ENCODE measurements at places on chromosomes 5 and 9. TPM values are rescaled to one million over a fixed set of nuclear protein-coding genes. Genes with fewer than 3 reads are reported as not detected.
A peak's percentile ranks its signal among the peaks of the same experiment; 100 is the strongest.

GRCh38 chr5:72486371-72486770 lies 20.8 kb downstream of the ZNF366 start:
- no peak for DNase-seq

GRCh38 chr9:108119530-108120113 lies 630.1 kb upstream of the KLF4 start:
- no peak for DNase-seq

GRCh38 chr5:78269088-78269703 lies 25.3 kb downstream of the AP3B1 start:
- DNase-seq, result no peak

GRCh38 chr5:126139773-126140172 lies 283.4 kb upstream of the GRAMD2B start:
- peak; percentile 13 for DNase-seq

- DNase-seq, result no peak
Measured at GRCh38 chr5:2039180-2039531, 156.4 kb upstream of the IRX4 start.

GRCh38 chr5:16455668-16456067 lies 9.9 kb downstream of the ZNF622 start:
- DNase-seq, result no peak

DNA sequence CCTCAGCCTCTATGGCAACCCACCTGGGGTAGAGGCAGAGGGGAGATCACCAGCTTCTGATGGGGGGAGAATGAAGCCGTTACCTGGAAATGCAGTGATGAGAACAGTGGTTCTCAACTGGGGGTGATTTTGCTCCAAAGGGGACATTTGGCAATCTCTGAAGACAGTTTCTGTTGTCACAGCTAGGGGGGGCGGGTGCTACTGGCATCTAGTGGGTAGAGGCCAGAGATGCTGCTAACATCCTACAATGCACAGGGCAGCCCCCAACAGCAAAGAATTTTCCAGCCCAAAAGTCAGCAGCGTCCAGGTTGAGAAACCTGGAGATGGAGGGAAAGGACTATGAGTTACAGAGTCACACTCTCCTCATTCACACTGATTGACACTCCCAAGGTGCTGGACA lies 84.5 kb downstream of the FGF1 start:
- peak; percentile 18 for DNase-seq

DNA sequence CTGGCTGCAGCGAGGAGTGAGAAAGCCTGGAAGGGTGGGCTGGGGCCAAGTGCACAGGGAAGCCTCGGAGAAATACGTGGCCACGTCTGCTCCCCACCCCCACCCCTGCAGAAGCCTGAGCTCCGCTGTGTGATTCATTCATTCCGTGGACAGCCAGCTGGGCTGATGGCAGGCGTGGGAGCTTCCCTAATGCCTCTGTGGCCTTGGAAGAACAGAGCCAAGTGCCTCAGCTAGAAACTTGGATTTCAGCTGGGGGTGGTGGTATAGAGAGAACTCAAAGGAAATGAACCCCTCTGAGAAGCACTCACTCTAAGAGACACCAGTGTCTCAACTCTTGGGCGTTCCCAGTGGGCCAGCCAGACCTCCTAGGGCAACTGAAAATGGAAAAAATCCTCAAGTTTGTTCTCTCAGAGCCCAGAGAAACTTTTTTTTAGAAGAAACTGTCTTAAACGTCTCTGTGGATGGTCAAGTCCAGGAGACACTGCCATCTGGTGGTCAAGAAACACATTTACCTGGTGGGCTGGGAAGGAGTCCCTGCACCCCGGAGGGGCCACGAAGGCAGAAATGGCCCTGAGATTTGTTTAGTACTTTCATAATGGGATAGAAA lies 18.0 kb downstream of the ATOX1 start:
- DNase-seq, result peak; percentile 88

DNA sequence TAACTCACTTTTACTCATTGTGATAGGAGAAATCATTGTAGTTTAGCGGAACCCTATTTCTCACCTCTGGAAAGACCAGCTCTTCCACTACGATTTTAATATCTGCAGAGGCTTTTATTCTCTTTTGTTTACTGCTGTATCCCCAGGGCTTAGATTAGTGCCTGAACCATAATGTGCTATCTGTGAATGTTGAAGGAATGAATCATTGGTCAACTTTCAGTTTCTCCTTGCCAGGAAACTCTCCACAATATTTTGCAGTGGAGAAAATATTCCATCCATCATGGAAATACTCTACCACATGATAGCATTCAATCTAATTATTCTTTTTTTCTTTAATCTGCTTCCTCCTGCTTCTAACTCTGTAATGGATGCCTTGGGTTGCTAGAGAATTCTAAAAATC lies 263.5 kb upstream of the PTPRD start:
- DNase-seq, result peak; percentile 45

GRCh38 chr9:38281196-38281595 lies 111.3 kb upstream of the ALDH1B1 start:
- DNase-seq, result no peak

- DNase-seq, result no peak
Measured at GRCh38 chr5:114387433-114387832, 25.6 kb downstream of the KCNN2 start.

DNA sequence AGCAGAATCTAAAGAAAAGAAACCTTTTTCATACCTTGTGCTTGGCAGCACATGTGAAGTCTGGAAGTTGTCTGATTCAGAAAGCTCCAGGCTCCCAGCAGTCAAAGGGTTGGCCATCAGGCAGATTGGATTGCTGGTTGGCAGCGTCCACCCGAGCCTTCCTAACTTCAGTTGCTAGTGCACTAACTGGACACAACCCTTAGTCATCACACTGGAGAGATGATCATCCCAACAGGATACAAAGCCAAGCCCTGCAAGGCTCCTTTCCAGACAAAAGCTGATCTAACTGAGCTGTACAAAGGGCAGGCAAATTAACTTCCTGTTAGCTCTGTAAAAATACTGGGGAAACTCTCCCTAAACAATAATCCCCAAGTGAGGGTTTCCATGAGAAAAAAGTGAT lies 185.6 kb downstream of the SNX18 start:
- peak; percentile 71 for DNase-seq

SYK gene
- total RNA-seq, result 10.0 TPM

ANKH gene
- 14.4 TPM for total RNA-seq

STKLD1 gene
- total RNA-seq, result 0.17 TPM

STPG3 gene
- total RNA-seq, result not detected

SH2D3C gene
- total RNA-seq, result not detected

FRRS1L gene
- total RNA-seq, result not detected
